ENCODE measurements at places on chromosomes 7 and 10.

DNA sequence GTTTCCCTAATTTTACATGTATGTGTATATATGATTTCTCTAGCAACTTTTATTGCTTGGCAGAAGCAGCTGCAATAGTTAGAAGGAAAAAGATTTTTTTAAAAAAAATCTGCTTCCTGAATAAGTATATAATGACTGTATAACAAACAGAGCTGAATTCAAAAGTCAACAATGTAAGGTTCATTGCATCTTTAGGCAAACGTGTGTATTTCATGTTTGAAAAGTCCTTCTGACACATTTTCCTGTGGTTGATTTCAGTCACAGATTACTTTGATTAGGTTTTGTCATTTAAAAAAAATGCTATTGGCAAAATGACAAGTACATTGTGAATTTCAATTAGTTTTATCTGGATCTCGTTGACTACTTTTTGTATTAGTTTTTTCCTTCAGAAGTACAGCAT is 231.0 kb downstream of the CSTF2T start:
- no peaks in the 10 kb centered on the region for H3K27me3 ChIP-seq
- H3K27ac ChIP-seq, result no peak overlapping the region
- DNase-seq, result no peak
- H3K36me3 ChIP-seq, result no peaks in the 10 kb centered on the region
- H3K4me1 ChIP-seq, result peaks cover 4% of the 10 kb centered on the region

- no peaks in the 10 kb centered on the region for H3K36me3 ChIP-seq
- H3K27me3 ChIP-seq, result no peaks in the 10 kb centered on the region
- peaks cover 71% of the 10 kb centered on the region for H3K4me1 ChIP-seq
- no peak for DNase-seq
Measured at GRCh38 chr10:686155-686931, 3.1 kb downstream of the DIP2C start.

GRCh38 chr7:101468546-101469275 is 106.0 kb downstream of the COL26A1 start:
- no peaks in the 10 kb centered on the region for H3K36me3 ChIP-seq
- H3K4me3 ChIP-seq, result no peak overlapping the region
- no peaks in the 10 kb centered on the region for H3K4me1 ChIP-seq
- no peak for DNase-seq
- no peaks in the 10 kb centered on the region for H3K27me3 ChIP-seq
- no peak overlapping the region for H3K27ac ChIP-seq

GRCh38 chr7:80175744-80176143 is 41.1 kb downstream of the GNAI1 start:
- H3K27me3 ChIP-seq, result no peaks in the 10 kb centered on the region
- DNase-seq, result no peak
- no peak overlapping the region for H3K27ac ChIP-seq
- peaks cover 15% of the 10 kb centered on the region for H3K4me1 ChIP-seq
- H3K4me3 ChIP-seq, result no peak overlapping the region
- no peaks in the 10 kb centered on the region for H3K36me3 ChIP-seq
